ENCODE measurements at places on chromosomes 2 and 18.

- no peak for DNase-seq
Measured at GRCh38 chr18:35455926-35456763, 41.6 kb downstream of the INO80C start.

DNA sequence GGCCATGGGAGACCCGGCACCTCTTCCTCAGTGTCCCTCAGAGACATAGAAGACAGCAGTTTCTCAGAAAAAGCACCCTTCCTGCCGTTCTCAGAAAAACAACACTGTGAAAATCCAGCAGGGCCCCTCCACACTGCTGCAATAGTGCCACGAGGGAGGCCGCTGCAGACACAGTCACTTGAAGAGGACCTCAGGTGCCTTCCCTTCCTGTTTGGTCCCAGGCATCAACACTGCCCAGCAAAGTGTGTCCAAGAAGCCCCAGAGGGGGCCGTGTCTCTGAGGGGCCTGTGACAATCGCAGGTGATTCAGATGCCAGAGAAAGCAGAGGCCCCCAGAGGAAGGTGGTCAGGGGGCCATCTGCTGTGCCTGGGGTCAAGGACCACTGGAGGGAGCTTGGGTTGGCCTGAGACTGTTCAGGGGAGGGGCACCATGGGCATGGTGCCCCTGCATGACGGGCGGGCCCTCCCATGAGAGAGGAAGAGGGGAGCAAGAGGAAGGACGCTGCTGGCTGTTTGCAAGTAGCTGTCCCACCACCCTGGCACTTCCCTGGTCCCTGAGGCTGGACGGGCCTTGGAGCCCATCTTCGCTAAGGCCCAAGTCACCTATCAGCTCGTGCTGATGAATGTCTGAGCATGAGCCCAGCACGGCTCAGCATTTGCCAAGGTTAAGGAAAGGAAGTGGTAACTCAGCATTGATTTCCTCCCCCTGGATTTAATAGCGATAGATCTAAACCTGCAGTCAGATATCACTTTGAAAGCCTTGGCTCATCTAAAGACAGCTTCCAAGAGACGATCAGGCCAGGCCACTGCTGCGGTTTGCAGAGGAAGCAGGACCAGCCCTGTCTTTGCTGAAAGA lies 9.1 kb downstream of the TWIST2 start:
- DNase-seq: no peak

GRCh38 chr18:10057401-10057893 lies 143.6 kb downstream of the VAPA start:
- DNase-seq: peak; percentile 15

DNA sequence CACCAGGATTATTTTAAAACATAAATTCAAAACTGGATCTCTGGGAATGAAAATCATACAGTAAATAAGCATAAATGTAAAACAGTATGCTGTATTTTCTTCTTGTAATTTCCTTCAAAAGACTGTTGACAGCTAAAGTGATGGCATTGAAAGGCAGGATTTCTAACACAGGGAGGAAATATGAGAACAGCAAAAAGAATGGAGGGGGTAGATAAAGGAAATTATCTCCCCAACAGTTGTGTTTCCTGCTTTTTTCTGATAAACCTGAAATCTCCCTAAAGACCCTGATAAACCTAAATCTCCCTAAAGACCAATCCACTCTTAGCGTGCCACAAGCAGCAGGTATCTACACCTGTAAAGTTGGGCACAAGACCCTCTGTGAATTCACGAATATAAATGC lies 50.8 kb downstream of the PIAS2 start:
- no peak for DNase-seq

DNA sequence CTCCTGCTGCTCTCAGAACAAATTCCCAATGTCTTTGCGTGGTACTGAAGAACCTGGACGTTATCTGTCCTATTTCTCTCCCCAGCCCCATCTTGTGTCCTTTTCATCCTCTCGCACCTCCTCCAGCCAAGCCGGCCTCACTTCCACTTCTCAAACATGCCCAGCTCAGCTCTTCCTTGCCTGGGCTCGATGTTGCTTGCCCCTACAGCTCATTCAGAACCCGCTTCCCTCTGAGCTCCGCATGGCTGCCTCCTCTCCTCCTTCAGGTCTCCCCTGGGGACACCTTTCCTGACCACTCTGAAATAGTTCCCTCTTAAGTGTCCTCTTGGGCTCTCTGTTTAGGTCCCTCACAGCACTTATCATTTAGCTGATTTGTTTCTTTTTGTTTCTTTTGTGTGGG lies 6.7 kb upstream of the SMARCAL1 start:
- DNase-seq: no peak

GRCh38 chr2:234174742-234175141 lies 124.2 kb downstream of the SPP2 start:
- DNase-seq: no peak

GRCh38 chr2:117956036-117956796 lies 57.7 kb downstream of the CCDC93 start:
- DNase-seq: no peak

DNA sequence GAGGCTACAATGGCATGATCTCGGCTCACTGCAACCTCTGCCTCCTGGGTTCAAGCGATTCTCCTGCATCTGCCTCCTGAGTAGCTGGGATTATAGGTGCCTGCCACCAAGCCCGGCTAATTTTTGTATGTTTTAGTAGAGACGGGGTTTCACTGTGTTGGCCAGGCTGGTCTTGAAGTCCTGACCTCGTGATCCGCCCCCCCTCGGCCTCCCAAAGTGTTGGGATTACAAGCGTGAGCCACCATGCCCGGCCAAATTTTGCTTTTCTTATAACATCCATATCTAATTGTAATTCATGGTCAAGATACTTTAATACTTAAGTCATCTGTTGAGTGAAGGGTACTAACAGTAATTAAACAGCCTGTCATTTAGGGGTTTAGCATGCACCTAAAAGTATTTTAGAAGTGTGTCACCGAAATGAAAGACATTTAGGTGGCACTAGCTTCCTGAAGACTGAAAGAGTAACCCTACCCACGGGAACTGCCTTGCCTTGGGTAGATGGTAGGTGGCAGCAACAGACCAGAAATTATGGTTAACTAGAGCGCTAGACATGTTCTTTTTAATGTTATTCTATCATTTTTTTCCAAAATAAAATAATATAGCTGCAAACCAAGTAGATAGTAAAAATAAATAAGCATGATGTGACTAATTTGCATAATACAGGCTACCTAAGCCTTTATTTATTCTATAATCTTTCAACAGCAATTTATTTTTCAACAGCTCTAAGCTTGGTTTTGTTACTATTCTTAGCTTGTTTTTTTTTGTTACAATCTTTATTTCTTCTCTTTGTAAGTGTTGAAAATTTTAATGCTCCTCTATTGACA lies 8.6 kb upstream of the ACYP2 start:
- DNase-seq: peak; percentile 64

DNA sequence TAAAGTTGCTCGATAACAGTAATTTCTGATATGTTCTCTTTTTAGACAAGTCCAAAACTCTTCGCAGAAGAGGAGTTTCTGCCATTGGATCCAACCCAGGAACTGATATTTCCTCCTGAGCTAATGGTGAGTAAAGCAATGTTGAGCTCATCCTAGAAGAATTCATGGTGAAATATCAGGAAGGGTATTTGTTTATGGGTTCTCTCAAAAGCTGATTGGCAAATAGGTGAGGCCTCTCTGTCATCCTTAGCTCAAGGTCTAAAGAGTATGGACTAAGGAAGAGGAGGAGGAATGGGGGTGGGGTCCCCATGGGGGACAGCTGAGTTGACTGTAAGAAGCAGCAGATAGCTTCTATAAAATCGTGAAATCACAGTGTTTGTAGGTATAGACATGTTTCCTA lies 18.2 kb downstream of the AOX1 start:
- DNase-seq: no peak

GRCh38 chr18:12377556-12378197 lies 650 bp upstream of the AFG3L2 start:
- DNase-seq: no peak

DNA sequence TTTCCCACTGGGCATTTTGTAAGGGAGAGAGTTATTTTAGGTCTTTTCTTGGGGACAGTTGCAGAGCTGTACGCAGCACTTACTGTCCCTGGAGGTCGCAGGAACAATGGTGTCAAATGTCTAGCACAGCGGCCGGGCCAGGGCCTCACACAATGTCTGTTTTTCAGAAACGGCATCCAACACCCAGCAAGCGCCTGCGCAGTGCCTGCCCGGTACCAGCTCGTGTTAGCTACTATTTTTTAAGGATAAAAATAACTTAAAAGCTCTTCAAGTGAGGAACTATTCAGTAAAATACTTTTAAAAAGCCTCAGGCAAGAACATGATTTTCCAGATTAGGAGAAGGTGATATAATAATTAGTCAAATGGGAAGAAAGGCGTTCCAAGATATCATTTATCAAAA lies 90.0 kb downstream of the MBP start:
- no peak for DNase-seq

DNA sequence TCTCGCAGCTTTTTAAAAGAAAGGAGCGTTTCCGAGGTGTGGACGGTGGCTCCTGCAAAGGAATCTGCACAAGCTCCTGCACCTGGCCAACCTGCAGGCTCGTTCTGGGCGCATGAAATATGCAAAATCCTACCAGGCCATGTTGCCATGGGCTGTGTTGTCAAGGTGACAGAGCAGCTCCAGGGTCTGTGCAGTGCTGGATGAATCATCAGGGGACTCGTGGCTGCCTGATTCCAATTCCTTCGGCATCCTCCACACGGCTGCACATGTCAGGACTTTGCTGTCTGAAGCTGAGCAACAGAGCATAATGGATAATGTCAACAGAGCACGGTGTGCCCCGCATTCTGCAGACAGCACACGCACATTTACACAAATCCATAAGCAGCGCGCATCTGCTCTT lies 120.5 kb downstream of the EIPR1 start:
- DNase-seq: no peak

DNA sequence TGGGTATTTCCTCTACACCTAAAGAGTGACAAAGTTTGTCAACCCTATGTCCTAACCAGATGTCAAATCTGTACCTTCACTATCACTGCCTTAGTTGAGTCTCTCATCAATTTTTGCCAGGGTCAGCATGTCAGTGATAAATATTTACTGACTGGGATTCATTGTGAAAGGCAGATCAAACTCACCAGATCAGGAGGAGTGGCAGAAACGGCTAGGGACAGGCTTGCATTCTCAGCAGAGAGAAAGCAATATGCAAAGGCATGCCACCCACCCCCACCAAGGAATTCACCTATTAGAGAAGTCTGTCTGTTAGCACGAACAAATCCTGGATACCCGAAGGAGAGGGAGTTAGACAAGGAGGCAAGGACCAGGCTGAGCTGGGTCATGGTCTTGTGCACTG lies 62.6 kb downstream of the PTPN2 start:
- no peak for DNase-seq

DNA sequence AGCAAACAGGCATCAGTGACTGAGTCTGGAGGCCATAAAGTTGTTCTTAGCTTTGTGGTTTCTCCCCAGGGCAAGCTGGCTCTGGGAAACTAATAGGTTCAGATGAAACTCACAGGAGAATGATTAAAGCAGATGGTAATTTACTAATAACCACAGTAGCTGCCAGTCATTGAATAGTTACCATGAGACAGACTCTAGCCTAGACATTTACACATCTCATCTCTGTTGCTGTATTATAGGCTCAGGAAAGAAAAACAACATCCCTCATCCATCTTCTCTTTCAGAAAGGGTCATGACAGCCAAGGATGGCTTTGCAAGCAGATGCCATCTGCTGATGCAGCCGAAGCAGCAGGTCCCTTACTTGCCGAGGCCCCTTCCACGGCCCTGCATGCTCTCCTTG lies 314.0 kb upstream of the ID2 start:
- no peak for DNase-seq

GRCh38 chr2:19127616-19128015 lies 230.8 kb downstream of the OSR1 start:
- no peak for DNase-seq

- DNase-seq: no peak
Measured at GRCh38 chr2:68776124-68776523, 41.5 kb downstream of the ARHGAP25 start.

- DNase-seq: no peak
Measured at GRCh38 chr2:109352898-109353689, 224.1 kb downstream of the SH3RF3 start.

DNA sequence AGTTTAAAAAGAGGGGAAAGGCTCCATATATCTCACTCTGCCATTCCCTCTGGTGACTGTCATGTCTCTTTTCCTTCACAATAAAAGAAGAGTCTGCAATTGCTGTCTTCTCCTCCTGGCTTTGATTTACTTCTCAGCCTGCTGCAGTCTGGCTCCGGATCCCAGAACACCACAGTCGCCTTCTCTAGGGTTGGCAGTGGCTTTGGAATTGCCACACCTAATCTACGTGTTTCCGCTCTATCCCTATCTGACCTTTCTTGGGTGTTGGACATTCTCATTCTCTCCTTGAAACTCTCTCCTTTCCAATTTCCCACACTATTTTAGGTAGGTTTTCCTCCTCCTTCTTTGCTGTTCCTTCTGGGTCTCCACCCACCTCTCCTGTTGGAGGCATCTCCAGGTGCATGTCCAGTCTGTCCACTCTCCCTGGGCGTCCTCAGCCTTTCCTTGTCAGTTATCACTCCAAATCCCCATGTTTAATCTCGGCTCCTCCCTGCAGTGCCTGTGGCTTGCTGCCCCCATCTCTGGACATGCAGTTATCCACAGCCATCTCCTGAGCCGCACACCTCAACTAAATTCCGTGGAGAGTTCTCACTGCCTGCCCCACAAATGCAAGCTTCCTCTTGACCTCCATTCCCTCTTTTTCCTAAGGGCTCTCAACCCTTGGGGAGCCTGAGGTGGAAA lies 112.8 kb downstream of the KCTD1 start:
- DNase-seq: no peak

DNA sequence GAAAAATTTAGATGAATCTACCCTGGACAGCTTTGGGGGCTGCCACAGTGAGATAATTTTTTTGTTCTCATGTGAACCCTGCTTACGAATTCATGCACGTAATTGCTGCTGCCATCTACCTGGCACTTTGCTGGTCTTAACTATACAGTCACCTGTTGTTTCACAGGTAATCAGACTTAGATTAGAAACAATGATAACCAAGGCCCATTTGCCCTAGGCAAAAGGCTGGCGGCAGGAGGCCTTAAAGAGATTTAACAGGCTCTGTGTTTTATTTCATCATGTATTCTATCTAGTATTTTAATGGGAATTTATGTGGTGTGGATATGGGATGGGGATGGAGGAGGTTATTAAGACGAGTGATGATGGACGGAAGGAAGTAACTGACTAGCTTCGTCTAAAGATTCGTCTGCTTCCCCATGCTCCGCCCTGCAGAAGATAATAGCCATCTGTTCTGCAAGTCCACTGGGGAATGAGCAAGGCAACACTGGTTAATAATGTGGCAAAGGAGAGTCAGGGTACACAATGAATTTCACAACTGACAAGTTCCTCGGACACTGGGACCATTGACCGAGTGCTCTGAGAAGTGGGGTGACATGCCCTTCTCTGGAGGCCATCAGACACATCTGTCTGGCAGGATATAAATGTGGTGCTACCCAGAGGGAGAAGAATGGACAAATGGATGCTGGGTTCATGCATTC lies 291.8 kb upstream of the TNP1 start:
- DNase-seq: no peak

DNA sequence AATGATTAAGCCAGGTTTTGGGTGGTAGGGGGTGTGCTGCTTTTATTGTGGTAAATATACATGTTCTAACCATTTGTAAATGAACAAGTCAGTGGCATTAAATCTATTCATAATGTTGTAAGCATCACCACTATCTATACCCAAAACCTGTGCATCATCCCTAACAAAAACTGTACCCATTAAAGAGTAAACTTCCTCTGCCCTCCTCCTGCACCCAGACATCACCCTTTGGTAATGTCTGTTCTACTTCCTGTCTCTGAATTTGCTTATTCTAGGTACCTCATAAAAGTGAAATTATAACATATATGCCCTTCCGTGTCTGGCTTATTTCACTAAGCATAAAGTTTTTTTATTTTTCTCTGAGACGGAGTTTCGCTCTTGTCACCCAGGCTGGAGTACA lies 14.1 kb downstream of the RIF1 start:
- peak; percentile 45 for DNase-seq
